ENCODE measurements at places on chromosomes 3 and 15.

- peak; percentile 78 for DNase-seq
Measured at GRCh38 chr3:50550079-50550736, 17.3 kb downstream of the C3orf18 start.

DNA sequence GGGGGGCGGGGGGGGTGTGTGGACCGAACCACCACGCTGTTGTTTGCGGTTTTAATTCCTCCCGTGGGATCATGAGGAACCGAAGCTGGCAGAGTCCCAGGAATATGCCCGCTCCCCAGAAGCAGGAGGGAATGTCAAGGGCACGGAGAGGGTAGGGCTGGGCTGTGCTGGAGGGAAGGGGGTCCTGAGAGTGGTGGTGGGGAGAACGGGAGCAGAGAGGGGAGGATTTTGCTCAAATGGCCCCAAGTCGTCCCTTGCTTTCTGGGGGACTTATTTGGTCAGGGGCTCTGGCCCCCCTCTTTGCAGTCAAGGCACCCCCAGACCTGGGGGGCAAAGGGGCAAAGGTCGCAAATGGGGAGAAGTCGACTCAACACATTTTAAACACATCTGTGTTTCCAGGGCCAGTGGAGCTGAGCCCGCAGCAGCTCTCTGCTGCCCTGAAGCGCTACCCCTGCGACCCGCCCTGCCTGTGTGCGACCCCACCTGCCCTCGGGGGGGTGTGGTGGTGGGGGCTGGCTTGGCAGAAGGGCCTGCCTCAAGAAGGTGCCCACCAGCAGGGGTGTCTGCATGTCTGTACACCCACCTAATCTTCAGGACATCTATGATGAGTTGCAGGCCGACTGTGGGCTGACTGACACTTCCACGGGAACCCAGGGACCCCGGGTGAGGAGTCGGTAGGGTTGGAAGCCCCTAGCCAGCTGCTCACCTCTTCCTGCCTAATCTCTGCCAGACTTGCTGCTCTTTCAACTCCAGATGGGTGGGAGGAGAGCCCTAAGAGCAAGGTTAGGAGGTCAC is 602 bp upstream of the ATP2B2 start:
- peak; percentile 6 for DNase-seq

DNA sequence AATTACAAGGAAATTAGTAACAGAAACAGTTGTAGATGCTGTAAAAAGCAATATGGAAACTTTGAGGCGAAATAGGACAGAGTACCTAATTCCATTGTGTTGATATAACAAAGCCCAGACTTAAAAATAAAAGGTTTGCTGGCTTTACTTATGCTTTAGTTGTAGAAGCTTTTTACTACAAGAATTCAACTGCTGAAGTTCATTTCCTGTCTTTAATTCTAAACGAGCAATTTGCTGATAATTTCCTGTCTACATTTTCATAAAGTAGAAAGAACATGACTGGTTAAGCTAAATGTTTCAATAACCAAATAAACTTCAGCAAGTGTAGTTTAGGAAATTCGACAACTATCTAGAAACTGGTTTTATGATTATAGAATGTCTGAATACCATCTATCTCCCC is 423.8 kb downstream of the MECOM start:
- DNase-seq, result no peak

DNA sequence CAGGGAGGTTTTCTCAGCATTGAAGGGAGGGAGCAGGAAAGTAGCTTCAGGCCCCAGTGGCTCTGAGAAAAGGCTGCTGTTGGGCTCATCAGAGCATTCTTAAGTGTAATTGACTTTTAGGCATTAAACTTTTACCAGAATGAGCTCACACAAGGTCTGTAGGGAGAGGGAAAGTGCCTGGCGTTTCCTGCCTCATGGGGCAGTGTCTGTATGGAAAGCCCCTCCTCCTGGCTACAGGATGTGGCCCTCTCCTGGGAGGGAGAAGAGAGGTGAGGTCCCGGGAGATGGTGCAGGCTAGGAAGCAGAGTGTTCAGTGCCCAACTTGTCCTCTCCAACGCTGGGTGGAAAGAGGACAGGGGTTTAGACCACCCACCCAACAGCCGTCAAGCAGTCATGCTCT is 21.3 kb upstream of the SCN10A start:
- DNase-seq, result no peak

DNA sequence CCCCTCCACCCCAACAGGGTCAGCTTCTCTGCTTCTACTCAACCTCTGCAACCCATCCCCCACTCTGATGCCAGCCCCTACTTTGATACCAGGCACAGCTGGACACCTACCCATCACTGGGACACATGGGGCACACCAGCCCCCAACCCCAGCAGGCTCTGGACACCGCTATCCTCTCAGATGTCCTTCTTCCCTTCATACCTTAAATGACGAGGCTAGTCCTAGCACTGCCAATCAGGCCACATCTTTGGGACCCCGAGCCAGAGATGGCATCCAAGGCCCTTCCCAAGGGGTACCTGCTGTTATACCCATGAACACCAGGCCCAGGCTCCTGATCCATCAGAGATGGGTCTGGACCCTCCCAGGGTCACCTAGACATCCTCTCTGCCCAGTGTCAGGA is 10.6 kb downstream of the POC1A start:
- DNase-seq, result no peak

DNA sequence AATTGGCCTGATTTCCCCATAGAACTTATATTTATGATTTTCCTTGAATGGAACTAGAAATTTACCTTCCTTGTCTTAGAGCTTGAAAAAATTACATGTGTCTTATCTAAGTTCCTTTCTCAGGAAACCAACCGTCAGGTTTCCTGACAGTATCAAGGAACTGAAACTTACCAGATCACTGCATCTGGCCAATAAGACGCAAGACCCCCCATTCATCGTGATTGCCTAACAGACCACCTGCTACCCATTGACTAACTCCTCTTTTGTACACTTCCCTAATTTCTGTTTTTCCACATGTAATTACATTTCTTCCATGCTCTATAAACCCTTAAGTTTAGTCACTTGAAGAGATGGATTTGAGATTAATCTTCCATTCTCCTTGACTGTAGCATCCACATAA is 517.2 kb upstream of the CBLB start:
- DNase-seq, result no peak

Data from adipocyte (in vitro differentiated cells).